ENCODE measurements at places on chromosomes 2 and 18.

DNA sequence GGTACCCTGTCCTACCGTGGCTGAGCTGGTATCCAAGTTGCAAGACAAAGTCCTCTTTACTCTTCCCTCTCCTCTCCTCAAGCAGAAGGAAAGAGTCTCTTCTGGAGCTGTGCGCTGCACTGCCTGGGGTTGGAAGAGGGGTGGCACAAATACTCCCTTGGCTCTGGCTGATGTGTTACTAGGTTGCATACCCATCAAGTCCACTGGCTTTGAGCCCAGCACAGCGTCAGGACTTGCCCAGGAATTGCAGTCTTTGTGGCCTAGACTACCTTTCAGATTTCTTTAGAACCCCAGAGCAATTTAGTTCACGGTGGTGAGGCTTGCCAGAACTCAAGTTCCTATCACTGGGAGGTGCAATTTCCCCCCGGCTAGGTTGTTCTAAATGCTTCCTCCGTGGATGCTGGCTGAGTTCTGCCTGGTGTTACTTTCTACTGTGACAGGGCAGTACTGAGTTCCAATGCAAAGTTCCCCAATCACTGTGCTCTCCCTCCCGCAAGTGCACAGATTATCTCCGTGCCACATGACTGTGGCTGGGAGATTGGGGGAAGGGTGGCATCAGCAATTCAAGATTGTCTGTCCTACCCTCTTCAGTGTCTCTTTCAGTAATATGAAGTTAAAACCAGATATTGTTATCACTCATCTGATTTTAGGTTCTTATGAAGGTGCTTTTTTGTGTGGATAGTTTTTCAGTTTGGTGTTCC, 13.4 kb downstream of the MYO3B start:
- DNase-seq, result no peak

- DNase-seq, result no peak
Observed at GRCh38 chr2:176156807-176157498, at the start of gene HOXD3. Gene HOXD3 (plus strand): TSS chr2:176157307. CDS start chr2:176169115, 11,808 bp downstream.

DNA sequence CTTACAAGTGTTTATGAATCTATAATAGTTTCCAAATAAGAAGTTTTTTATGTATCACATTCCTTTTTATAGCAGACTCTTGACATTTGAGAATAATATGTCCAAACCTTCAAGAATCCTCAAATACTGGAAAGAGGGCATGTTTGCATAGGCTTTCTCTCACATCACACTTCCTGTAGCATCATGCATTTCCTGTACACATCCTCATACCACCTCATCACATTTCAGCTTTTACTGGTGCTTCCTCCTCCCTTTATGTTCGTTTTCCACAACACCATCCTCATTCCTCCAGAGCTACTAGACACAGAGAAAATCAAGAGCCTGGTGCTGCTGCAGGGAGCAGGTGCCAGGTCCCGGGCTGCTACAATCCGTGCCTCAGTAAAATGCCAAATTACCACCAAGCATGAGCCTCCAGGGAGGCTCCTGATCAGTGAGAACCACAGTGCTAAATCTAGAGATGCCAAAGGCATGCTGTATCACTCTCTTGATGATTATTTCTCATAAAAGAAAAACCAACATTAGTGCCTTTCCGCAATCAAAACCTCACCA, 137.7 kb upstream of the CYP1B1 start:
- no peak for DNase-seq

DNA sequence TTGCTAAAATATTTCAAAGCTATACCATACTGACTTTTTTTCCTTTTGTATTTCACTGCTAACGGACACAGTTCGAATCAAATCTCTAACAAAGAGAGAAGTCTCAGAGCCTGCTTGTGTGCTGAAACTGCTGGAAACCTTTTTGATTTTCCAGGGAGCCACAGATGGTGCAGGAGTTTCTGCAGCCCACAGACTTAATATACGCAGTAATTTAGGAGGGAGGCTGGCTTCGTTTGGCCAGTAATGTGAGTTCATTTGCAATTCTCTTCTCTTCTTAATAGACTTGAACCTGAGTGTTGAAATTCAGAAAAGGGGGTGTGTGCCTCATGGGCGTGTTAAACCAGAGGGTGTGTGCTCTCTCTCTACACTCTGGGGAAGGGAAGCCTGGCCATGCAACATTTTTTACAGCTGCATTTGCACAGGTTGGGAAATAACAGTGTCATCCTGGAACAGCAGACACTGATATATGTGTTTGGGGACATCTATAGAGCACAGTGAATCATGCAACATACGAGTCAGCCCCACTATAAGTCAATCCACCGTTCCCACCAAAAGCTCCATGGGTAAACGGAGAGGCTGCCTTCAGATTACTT, 333.0 kb downstream of the CLIP4 start:
- DNase-seq, result no peak

DNA sequence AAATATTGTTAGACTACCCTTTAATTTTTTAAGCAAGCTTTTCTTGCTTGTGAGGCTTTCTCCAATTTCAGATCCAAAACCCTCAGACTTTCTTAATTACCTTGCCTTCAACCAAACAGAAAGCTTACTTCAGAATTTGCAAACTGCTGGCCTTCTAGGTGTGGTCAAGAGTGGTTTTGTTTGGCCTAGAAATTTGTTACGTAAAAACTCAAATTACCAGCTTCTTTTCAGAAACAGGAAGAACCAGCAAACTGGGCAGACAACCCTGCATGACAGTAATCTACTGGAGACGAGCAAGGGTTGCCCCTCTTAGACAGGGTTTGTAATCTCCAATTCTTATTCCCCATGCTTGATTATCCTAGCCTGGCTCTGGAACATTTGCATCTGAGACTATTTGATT, 27.1 kb downstream of the SRBD1 start:
- DNase-seq, result no peak

GRCh38 chr2:159009940-159010339, 41.5 kb downstream of the TANC1 start:
- DNase-seq, result no peak

DNA sequence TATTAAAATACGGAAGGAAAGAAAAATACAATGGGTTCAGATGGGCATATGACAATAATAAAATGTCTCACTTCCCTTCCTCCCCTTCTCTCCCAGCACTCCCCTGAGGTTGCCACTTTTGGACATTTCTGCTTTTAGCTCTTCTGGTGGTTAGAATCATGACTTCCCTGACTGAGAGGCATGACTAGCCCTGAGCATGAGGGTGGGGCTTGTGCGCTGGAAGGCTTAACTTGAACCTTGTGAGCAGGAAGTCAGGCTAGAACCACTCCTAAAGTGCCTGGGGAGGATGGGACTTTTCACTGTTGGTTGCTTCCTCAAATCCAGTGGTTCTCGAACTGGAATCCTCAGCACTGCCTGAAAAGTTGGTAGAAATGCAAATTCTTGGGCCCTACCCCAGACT, 19.7 kb upstream of the ARHGAP25 start:
- peak; percentile 40 for DNase-seq

GRCh38 chr18:41126541-41127235, 828.3 kb upstream of the PIK3C3 start:
- peak; percentile 33 for DNase-seq

DNA sequence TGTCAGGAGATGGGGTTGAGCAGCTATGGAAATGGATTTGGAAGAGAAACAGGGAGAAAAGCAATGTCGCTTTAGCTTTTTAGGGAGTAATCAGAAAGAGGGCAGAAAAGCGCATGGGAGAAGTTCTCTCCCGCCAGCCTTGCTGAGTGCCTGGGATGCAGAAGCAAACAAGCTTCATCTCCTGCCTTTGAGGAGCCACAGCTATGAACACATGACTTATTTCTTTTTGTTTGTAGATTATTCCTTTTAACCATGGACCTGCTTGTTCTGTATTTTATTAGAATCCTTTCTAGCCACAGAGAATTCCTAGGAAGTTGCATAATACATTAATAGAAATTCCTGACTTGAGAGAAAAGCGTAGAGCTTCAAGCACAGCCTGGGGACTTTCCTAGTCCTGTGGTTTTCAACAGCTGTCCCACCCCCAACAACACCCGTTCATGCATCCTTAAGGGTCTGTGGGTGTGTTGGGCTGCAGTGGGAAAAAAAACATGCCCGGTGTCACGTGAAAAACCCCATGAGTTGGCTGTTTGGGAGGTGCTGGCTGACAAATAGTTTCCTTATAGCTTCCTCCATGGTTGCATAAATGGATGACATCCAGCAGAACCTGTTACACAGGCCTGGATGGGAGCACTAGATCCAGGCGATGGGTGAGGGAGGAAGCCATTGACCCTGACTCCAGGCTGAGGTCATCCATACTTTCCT, 14.9 kb downstream of the SLC9A4 start:
- peak; percentile 58 for DNase-seq

DNA sequence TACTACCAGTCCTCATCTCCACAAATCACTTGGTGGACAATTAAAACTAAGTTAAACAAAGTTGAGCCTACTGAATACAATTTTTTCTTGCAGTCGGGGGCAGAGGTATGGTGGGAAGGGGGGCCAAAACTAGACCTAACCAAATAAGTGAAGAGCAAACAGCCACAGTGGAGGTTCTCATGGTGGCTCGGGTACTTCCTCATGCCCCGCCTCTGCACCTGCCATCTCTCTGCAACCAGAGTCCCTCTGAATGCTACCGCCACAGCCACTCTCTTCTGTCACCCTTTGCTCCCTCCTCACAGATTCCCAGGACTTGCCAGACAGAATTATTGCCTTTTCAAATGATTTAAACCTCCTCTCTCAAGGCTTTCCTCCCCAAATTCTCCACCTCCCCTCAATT, 204.2 kb downstream of the TMEM247 start:
- DNase-seq, result no peak

GRCh38 chr2:24011250-24012104, 1.6 kb downstream of the MFSD2B start:
- no peak for DNase-seq

- DNase-seq, result peak; percentile 67
Observed at GRCh38 chr18:63848159-63848558, 39.3 kb upstream of the SERPINB2 start.

GRCh38 chr2:141534666-141535362, 596.0 kb downstream of the LRP1B start:
- no peak for DNase-seq

DNA sequence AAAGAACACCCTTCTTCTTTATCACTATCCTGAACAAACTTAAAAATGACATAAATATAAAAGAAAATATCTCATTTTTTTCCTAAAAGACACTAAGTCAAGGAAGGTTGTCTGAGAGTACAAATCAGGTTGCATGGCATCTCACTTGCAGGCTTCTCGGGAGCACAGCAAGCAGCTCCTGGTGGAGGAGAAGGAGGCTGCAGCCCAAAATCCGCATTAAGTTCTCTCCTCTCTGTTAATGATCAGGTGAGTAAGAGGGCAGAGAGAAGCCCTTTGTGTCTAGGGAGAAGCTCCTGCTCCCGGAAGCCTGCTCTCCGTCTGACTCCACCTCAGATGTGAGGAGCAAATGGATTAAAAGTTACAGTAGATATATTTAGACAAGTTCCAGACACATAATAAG, 35.0 kb upstream of the DOK6 start:
- DNase-seq, result no peak

DNA sequence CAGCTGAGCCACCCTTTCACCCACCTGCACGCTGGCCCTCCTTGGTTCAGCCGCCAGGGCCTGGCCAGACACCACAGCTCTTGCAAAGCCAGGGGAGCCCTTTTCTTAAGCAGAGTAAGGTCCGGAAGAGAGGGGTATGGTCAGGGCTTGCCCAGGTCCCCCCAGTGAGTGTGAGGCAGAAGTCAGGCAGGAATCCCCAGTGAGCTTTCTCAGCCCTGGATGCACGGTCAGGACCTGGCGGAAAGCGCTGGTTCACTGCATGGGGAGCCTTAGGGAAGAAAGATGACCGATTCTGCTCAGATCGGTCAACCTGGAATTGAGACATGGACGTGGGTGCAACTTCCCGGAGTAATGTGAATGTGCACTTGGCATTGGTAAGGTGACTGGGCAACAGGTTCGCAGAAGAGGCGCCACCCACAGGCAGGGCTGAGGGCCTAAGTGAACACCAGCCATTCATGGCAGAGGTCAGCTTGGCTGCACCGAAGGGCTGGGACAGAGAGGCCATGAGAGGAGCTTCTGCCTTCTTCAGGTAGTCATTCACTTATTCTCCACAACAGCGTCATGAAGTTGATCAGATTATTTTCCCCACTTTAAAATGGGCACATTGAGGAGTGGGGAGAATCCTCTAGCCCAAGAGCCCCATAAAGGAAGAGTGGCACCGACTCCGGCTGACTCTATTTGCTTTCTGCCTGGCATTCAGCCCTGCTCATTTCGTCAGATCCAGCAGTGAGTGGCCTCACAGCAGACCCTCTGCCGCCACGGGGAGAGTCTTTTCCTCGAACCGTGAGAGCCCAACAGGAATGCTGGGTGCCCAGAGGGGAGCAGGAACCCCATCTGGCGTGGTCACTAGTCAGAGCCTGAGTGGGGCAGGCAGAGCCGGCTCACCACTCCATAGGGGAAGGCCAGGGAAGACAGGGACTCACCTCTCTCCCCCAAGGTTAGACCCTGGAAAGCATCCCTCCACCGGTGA, 35.8 kb downstream of the SCTR start:
- no peak for DNase-seq

DNA sequence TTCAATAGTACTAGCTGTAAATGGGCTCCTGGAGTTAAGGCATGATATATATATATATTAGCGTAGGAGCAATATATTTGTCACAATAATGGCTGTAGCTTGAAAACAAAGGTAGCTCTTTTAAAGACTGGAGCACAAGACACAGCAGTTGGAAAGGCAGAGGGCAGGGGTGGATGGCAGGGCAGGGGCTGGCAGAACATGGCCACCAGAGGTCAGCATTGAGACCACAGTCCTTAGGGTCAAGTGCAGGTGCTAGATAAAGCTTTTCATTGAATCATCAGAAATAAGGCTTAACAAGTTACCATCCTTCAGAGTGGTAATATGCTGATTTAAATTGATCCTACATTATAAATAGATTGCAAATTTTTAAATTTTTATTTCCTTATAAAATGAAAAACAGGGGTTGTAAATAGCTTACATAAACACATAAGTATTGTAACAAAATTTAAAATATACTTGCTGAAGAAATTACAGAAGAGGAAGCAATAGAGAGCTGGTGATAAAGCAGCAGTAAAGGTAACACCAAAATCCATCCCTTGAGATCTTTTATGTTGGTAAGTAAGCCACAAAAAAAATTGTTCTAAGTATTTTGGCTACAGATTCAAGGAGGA, 161.2 kb upstream of the PIEZO2 start:
- DNase-seq, result peak; percentile 59

GRCh38 chr2:190766595-190766994, 114.0 kb upstream of the GLS start:
- DNase-seq, result peak; percentile 19

DNA sequence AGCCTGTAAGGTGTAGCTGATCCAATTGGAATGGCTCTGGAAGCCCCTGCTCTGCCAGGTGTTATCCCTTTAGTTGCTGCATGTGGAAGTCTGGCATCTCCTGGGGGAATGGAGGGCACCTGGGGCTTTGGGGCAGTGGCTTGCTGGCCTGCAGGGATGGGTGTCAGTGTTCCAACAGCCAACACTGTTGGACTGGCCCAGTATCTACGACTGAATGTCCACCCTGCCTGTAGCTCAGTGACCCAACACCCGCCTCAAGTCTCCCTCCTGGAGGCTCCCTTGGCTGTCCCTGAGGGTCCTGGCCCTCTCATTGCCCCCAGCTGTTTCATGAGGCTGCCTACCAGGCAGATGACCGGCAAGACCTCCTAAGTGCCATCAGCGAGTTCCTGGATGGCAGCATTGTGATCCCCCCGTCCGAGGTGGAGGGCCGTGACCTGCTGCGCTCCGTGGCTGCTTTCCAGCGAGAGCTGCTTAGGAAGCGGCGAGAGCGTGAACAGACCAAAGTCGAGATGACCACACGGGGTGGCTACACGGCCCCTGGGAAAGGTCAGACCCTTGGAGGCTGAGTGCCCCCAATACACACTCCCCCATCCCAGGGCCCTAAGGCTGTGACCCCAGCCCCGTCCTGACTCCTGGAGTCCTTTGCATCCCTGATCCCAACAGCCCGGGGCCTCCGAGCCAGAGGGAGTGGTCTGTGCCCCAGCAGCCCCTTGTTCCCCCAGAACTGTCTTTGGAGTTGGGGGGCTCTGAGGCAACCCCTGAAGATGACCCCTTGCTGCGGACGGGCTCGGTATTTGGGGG, 7.7 kb downstream of the SLC4A3 start:
- DNase-seq, result no peak

Data from RPMI7951 (cell line).